PC-9 (cell line): ENCODE measurements at places on chromosomes 5 and 9. TPM values are rescaled to one million over a fixed set of nuclear protein-coding genes. Genes with fewer than 3 reads are reported as not detected.

DNA sequence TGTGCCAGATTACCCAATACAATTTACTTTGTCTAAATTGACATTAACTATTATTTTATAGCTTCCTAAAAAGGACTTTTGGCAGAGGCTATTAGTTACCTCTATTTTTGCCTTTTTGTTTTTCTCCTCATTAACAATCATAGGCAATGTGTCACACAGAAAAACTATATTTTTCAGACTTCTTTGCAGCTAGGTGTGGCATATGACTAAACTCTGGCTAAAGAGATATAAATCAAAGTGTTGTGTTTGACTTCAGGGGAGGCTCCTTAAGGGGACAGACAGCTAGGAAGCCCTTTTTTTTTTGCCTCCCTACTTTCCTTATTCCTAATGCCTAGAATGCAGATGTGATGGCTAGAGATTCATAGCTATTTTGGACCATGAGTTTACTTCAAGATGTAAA lies 19.7 kb upstream of the GCNT4 start:
- DNase-seq: peak; percentile 60

DNA sequence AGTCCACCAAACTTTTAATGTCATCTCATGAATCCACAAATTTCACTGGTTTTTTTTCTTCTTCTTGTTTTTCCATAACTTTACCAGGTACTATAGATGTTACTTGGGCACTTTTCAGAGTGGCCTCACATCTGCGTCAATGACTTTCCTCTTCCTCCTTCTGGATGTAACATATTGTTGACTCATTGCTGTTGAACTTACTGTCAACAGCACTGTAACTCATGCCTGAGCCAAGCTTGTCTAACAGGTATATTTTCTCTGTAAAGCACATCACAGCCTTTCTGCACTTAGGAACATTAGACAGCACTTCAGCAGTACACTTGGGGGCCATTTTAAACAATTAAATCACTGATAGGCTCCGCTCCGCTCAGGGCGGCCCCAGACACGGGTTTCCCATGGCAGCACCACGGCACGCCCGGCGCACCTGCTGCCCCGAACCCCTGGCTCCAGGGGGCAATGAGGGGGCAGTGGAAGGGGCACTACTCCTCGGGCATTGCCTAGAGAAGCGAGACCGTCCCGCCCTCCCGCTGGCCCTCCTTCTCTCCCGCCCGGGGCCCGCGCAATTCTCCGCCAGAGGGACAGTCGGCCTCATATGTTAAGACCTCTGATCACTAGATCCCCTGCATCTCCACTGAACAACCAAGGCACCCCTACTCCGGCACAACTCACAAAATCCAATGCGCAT lies 41.9 kb upstream of the SPATA31C2 start:
- peak; percentile 84 for DNase-seq

- DNase-seq: no peak
Measured at GRCh38 chr9:84123648-84124406, 143.2 kb downstream of the RMI1 start.

GRCh38 chr9:5899292-5899691 lies 8.6 kb downstream of the MLANA start:
- DNase-seq: no peak

DNA sequence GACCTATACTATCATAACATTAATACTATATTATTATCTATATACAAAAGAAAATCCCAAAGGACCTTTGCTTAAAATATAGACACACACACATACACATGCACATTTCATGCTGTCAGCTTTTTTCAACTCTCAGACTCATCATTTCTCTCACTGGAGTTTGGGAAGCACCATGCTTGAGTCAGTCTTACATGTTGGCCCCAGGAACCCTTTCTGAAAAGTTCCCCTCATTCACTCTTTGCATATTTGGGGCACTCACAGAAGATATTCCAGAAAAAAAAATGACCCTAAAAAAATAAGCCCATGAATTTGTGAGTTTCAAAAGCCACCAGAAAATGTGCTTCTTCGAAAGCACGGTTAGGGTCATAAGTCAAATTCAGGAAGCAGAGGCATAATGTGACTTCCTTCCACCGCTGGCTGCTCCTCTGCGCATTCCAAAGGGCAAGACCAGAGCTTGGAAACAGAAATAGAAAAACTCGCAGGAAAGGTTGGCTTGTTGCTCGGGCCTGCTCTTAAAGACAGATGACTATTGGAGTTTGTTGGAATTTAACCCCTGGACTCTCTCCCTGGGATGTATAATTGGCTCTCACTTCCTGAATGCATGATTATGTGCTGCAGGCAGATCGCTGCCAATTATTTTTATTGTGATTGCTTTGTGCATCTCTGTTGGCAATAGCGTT lies 129.7 kb upstream of the IQGAP2 start:
- DNase-seq: no peak

DNA sequence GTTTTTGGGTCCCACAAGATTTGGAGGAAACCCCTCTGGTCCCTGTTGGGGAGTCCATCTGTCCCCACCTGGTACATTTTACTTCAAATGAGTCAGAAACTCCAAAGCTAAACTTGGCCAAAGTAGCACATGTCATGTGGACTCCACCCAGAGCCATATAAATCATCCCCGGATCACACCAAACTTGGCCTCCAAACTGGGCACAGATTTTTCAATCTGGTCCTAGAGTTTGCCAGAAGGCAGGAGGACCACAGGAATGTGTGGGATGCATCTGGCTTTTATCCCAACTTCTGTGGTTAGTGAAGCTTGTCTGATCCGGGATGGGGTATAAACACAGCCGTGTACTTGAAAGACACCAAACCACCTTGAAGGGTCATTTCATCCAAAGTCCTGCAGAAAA lies 66.3 kb downstream of the MAT2B start:
- peak; percentile 4 for DNase-seq

DNA sequence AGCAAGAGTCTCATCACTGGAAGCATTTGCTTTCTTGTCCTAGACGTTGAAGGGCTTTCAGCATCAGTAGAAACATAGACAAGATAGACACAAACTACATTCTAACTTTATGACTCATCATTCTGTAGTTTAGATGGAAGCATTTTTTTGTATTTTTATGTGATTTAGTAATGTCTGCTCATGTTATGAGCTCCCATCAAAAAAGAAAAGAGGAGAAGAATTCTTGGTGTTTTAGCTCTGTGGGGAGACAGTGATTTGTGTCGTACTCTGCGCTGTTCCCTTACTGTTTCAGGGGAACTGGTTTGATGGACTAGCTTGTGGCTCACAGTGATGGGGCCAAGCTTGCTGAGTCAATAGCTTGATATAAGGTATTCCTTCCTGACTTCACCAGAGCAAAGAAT lies 159.2 kb upstream of the WWC1 start:
- DNase-seq: no peak

GRCh38 chr5:163913548-163913947 lies 408.1 kb downstream of the MAT2B start:
- no peak for DNase-seq

GRCh38 chr9:115121181-115121580 lies 3.2 kb upstream of the TNC start:
- DNase-seq: peak; percentile 93

GRCh38 chr9:111450124-111450523 lies 34.1 kb downstream of the ECPAS start:
- no peak for DNase-seq

DNA sequence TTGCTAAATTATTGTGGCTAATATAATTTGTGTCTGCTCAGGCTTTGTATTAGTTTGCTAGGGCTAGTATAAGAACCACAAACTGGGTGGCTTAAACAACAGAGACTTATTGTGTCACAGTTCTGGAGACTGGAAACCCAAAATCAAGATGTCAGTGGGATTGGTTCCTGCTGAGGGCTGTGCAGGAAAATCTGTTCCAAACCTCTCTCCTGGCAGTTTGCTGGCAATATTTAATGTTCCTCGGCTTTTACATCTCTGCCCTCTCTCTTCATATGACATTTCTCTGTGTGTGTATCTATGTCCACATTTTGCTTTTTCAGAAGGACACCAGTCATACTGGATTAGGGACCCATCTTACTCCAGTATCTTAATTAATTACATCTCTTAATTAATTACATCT lies 498.8 kb upstream of the CD180 start:
- no peak for DNase-seq

DNA sequence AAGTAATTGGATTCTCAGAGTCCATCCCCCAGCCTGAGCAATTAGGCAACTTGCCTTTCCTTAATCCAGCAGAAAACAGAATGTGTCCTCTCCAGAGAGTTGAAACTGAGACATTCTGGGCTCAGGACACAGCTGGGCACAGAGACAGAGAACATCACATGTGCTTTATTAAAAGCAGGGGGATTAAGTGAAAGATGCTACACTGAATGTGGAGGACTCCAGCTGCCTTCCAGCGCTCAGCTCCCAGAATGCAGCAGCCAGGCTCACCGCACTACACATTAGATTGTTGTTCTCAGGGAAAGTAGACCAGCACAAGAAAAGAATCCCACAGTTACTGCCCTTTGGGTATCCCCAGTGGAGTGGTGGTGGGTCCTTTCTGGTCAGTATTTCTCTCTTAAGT lies 141.6 kb upstream of the IL12B start:
- DNase-seq: no peak

DNA sequence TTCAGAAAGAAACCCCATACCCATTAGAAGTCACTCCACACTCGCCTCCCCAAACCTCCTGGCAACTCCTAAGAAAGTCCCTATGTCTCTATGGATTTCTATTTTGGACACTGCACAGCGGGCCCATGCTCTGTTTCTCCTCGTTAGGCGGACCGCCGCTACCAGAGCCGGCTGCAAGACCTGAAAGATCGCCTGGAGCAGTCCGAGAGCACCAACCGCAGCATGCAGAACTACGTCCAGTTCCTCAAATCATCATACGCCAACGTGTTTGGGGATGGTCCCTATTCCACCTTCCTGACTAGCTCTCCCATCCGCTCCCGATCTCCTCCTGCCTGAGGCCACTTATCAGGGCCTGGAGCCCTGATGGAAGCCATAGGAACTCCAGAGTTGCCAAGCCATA lies 4.6 kb upstream of the GLE1 start:
- DNase-seq: no peak

GRCh38 chr9:16112116-16112515 lies 559.3 kb downstream of the CCDC171 start:
- DNase-seq: no peak

The THBS4 gene
- 6.6 and 8.1 TPM in 2 replicates for total RNA-seq

The ALDOB gene
- total RNA-seq: not detected in 2 replicates

The HOMER1 gene
- total RNA-seq: 9.0 and 12.5 TPM in 2 replicates
